T-cell (primary cell): ENCODE measurements at places on chromosomes 11 and 22.

DNA sequence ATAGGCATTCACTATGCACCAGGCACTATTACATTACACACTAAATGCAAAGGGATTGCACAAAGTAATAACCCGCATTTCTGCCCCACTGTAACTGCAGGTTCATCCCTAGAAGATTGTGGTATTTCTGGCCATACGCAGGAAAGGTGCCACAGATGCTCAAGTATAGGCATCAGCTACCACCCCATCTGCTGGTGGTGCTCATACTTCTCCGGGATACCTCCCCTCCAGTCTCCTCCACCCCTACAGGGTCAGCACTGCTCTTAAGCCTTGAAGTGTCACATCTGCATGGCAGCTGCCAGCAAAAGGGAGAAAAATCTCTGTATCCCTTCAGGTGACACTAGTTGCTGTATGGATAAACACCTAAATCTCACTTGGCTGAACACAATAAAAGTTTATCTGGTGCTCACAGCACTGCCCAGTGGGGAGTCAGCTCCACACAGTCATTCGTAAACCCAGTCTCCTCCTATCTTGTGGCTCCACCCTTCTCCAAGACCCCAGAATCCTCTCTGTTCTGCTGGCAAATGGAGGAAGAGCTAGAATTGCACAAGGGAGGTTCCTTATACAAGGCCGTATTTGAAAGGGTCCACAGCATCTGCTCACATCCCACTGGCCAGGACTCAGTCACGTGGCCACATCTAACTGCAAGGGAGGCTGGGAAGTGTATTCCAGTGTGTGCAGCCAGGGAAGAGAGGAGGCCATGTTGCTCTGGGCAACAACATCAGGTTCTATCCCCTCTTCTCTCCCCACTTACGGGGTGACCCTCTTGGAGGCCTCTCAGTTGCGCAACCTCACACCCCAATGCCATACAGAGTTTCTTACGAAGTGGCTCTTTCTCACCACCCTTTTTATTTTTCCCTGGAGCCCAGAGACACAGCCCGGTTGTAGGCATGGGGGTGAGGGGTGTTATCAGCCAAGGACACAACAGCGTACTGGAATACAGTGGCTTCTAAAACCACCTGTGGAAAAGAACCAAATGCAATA, 114.7 kb downstream of the BUD13 start:
- no peak for DNase-seq

DNA sequence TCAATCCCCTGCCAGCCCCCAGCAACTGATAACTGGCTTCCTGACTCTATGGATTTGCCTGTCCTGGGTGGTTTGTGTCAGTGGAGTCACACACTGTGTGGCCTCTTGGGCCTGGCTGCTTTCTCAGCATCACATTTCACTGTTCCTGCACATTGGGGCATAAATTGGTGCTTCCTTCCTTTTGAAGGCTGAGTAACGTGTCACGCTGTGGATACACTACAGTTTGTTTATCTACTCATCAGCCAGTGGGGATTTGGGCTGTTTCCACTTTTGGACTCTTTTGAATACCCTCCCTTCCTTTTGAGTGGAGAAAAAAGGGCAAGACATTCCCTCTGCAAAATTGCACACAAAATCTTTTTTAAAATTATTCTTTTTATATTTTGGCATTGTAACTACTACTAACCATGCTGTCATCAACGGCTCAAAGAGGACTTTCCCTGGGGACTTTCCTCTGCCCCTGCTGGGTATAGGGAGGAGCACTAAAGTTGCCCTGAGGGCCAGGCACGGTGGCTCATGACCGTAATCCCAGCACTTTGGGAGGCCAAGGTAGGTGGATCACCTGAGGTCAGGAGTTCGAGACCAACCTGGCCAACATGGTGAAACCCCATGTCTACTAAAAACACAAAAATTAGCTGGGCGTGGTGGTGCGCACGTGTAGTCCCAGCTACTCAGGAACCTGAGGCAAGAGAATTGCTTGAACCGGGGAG, 7.8 kb upstream of the CELSR1 start:
- no peak for DNase-seq

- DNase-seq, result no peak
Measured at GRCh38 chr11:114261791-114262190, 34.4 kb upstream of the NNMT start.

GRCh38 chr11:44351898-44352498, 42.1 kb upstream of the ALX4 start:
- DNase-seq, result no peak

DNA sequence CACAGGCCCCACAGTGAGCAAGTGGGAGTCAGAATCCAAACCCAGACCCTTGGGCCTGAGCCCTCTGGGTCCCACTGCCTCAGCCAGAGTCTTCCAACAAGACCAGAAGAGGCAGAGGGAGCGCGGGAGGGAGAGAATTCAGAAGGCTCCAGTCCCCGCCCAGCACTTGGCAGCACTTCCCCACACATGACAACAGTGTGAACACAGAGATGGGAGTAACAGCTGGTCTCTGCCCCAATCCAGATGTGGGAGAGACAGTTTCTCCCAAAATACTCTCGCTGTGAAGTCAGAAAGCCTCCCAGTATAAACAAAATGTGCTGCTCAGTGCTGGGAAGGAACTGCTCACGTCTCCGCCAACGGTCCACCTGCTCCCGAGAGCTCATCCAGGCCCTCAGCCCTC, 219.9 kb downstream of the MN1 start:
- no peak for DNase-seq

GRCh38 chr11:61049859-61050258, 52.4 kb upstream of the CD5 start:
- DNase-seq, result no peak

DNA sequence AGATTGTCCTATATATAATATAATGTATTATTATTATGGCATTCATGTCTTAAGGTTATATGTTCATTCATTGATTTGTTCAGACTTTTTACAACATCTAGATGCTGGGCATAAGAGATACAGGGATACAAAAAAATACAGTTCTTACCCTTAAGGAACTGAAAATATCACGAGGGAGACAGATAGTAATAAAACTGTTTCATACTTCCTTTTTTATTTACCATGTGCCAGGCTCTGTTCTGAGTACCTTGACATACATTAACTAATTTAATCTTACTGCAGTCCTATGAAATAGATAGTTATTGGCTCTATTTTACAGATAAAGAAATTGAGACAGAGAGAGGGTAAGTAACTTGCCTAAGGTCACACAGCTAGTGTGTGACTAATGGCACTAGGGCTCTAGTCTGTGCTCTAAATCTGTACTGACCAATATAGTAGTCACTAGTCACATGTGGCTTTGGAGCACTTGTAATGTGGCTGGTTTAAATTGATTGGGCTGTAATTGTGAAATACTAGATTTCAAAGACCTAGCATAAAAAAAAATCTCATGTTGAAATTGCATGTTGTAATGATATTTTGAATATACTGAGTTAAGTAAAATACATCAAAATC, 21.3 kb downstream of the TRIM44 start:
- no peak for DNase-seq

DNA sequence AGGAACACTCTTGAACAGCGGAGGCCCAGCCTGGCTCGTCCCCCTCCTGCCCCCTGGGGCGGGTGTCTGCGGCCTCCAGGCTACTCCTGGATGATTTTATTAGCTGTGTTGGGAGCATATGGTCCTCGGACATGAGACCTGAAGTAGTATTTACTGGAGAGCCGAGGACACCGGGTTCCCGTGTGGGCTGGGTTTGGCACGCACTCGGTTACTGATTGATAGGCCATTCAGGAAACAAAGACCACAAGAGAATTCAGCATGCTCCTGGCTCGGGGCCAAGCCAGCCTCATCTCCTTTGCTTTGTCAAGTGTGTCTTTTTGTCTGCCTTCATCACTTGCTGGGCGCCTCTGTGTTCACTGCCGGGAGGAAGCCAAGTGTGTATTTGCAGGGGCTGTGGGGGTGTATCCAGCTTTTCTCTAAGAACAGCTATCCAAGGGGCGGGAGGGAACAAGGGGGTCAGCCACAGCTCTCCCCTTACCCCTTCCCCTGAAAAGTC, 9.7 kb downstream of the FXYD2 start:
- DNase-seq, result peak; percentile 81

DNA sequence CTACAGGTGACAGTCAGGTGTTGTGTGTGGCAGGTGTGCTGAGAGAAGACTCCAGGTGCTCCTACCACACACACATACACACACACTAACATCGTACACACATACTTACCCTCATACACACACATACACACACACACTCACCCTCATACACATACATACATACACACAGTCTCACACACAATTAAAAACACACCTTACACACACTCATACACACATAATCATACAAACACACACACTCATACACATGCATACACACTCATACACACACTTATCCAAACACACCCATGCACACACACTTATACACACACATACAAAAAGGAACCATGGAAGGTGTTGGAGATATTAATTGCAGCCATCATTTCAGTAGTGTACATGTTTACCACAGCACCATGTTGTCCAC, 4.6 kb downstream of the KRTAP5-3 start:
- no peak for DNase-seq

GRCh38 chr22:19863571-19863970, 8.9 kb upstream of the GNB1L start:
- DNase-seq, result no peak

DNA sequence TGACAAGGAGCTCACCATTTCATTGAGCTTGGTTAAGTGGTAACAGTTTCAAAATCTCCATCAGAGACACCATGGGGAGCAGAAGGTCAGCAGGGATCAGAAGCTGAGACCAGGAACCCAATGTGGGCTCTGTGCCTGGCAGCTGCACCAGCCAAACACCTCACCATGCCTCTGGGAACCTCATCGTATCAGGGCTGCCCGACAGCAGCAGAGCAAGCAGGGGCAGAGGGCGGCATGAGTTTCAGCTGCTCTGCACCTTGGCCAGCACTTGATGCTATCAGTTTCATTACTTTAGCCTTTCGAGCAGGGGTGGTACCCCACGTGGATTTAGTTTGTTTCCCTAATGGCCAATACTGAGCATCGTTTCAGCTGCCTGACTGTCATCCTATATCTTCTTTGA, 77.8 kb downstream of the DGCR2 start:
- DNase-seq, result no peak

DNA sequence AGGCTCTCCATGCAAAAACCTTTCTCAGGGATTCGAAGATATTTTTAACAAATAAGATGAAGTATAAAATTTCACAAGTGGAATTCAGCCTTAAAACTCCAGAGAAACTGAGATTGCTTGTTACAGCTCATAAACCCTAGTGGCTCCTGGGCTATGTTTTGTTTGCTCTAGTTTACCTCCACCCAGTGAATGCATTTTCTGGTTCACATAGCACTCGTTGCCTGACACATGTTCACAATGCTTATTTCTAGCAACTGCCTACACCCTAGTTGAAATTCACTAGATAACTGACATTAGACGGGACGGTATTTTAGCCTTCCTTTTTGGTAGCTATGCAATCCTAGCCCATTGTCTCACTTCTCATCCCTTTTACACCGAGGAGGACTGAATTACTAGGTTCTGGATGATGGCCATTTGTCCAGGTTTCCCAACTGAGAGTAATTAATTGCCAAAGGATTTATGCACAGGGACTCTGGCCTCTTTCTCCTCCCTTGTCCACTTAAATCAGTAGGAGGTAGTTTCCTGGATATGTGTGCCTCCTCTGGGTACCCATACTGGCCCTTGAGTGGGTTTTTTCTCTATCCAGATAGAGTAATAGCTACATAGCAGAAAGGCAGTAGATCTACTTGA, 951.6 kb downstream of the DLG2 start:
- DNase-seq, result no peak

- DNase-seq, result no peak
Measured at GRCh38 chr22:49583341-49583740, 244.3 kb downstream of the BRD1 start.

DNA sequence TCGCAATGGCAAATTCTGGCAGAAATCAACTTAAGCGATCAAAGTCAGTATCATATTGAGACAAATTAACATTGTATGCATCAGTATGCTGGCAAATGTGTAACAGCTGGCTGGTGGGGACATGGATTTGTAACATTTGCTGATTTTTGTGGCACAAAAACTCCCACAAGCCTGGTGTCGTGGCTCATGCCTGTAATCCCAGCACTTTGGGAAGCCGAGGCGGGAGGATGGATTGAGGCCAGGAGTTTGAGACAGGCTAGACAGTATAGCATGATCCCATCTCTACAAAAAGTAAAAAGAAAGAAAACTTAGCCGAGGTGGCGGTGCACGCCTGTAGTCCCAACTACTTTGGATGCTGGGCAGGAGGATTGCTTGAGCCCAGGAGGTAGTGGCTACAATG, 17.6 kb upstream of the HDHD5 start:
- no peak for DNase-seq

DNA sequence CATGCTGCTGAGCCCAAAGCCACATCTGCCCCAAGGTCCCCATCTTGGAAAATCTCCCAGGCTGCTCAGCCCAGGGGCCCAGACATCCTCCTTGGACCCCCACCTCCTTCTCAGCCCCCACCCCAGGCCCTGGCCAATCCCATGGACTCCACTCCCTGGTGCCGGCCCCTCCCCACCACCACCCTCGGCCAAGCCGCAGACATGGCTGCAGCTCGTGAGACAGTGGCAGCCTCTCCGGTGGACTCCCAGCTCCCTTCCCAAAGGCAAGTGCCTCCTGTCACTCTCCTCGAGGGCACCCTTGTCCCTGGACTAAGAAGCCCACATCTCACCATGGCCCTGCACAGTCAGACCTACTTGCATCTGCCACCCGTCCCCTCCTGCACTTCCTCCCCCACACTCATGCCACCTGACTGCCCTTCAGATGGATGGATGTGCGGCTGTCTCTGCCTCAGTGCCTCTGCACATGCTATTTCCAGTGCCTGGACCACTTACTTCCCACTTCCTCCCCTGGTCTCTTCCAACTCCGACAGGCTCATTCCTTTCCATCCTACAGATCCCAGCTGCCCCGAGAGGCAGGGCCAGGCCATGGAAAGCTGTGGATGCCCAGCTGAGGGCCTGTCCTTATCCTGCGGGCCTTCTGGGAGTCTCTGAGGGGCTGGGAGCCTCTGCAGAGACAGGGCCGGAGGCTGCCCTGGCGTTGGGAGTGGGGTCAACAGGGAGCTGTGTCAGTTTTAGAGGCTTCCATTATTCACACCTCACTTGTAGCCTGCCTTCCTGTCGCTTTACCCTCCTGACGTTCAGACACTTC, 25.5 kb upstream of the RFPL3 start:
- DNase-seq, result no peak

DNA sequence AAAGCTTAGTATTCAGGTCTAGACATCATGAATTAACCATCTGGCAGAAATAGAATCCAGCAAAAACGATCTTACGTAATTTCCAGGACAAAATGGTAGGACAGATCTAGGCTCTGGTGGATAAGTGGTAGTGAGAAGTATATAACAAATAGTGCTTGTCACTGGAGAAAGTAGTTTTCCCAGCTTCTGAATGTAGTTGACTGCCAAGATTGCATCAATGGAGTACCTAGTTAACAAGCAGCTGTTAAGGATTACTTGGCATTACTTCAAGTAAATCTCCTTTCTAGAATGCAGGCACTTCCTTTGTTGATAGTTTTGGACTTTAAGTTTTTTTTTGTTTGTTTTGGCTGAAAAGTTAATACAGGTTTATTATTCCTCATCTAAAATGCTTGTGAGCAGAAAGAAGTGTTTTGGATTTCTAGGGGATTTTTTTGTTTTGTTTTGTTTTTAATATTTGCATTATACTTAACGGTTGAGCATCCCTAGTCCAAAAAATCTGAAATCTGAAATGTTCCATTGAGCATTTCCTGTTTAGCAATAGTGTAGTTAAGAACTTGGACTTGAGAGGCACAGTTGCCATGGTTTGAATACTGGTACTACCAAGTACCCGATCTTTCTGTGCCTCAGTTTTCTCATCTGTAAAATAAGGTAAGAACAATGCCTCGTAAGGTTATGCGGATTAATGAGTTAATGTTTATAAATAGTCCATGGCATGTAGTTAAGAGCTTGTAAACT, 20.3 kb downstream of the FAM118B start:
- no peak for DNase-seq
